ENCODE measurements at places on chromosomes 13 and 19.

DNA sequence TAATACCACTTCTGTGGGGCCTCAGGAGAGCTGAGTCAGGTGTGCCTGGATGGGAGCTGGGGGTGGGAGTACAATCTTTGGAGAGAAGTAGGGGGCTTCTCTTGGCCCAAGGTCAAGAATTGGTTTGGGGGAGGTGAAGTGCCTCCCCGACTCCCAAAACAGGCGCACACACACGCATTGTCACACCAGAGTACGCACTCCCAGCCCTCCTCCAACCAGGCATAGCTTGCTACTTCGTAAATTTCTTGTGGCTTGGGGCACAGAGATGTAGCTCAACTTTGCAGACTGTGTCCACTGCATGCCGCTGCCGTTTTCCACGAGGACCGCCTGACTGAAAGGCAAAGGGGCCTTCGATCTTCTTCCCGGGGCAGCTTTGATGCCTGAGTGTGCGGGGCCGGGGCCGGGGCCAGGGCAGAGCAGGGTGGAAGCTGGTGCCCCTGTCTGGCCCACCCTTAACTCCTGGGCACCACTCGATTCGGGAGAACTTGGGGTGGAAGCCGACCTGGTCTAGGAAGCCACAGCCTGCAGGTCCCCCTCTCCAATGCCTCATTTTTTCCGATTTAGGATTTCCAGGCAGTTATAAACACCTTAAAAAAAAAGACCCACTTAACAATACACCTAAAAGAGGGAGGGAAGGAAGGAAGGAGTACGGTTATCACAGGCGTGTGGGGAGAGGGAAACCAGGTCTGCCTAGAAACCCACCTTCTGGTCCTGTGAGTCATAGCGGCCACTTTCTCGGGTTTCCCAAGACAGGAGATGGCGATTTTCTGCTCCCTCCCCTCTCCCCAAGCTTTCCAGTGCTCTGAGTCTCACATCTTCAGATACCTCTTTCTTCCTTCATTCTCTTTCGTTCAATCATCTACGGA is 5.8 kb upstream of the TSHZ3 start:
- DNase-seq = no peak

DNA sequence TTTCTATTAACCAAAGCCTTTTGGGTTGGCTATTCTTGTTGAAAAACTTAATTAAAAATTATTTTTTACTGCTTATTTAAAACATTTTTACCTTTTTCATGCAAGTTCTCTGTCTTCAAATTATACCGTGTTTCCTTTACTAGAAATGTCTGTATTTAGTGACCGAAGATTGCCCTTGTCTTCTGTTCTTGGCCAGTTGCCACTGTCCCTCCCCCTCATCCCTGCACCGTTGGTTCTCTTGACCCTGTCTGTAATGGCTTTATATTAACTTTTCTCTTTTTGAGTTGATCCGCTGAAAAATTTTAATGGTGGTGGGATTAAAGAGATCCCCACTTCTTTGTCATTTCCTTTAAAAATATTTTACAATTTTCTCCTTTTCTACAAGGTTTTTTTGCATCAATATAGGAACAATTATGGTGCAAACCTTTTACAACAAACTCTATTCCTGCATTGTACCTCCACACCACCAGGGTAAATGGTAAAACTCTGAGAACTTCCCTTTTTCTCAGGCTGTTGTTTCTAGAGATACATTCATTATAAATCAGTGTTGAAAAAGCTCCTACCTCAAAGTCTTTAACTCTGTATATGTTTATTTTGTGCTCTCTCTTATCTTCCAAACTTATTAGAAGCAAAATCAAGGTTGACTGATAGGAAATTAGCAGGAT is 12.9 kb upstream of the RNF113B start:
- DNase-seq = no peak

DNA sequence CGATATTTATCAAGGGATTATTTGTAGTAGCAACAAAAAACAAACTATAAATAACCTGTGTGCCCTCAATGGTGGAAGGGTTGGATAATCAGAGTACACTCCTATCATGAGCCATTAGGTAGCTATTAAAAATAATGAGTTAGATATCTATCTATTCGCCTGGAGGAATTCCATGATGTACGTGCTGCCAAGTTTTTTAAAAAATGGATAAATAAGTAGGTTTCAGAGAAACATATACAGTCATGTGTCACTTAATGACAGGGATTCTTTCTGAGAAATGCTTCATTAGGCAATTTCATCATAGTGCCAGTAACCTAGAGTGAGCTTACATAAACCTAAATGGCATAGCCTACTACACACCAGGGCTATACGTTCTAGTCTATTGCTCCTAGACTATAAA is 6.2 kb upstream of the OR1I1 start:
- DNase-seq = no peak

DNA sequence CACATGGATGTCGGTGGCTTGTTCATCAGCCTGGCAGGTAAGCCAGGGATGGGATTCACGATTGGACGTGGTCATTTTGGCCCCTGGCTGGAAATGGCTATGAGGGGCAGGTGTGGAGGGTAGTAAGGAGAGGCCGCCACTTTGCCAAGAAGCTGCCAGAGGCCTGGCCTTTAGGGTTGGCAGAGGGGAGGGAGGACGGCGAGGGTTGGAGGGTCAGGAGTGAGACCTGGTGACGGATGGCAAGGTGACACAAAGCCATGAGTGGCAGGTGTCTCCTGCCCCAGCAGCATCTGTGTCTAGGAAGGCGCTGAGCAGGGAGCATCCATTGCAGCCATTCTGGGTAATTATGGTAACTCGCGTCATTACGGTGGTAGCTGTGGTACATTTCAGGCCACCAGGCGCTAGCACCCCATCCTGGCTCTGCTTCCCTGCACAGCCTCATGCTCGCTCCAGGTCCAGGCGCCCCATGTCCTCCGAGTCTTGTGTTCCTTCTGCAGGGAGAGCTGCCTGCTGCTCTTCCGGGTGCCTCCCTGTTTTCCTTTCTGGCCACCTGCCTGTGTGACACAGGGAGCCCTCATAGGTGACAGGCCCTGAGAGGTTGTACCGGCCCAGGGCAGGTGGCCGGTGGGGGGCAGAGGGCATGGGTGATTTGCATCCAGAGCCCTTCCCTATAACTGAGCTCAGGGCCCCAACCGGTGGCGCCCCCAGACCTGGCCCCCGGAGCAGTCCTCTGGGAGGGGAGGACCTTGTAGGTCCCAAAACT is 4.2 kb downstream of the SSBP4 start:
- no peak for DNase-seq

- no peak for DNase-seq
Observed at GRCh38 chr19:571566-571974, 826 bp upstream of the BSG start.

DNA sequence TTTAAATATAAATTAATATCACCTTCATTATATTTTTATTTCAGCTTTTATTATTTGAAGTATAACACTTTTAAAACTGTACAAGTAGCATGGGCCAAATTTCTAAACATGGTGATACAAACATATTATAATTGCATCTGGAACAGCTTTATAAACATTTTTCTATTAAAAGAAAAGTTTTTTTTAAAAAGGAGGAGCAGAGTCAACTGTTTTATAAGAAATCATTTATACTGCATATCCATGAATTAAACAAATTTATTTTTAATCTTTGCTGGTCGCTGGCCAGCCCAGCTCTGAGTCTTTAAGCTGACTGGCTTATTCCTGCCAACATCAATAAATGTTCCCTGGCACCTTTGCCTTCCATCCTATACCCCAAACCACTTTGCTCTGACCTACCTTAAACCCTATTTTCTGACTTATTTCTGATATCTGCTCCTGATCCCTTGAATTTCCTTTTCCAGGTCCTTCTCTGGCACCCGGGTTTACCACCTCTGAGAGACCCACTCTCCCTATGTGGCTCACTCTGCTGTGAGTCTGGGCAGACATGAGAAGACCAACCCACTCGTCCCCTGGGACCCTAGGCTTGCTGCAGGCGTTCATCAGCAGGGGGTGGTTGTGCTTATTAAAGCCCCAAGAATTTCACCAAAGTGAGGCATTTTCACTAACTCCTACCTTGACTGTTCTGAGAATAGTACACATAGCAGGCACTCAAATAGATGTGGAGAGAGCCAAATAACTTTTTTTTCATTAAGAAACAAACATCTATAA is 220.3 kb downstream of the KLF12 start:
- DNase-seq = no peak

DNA sequence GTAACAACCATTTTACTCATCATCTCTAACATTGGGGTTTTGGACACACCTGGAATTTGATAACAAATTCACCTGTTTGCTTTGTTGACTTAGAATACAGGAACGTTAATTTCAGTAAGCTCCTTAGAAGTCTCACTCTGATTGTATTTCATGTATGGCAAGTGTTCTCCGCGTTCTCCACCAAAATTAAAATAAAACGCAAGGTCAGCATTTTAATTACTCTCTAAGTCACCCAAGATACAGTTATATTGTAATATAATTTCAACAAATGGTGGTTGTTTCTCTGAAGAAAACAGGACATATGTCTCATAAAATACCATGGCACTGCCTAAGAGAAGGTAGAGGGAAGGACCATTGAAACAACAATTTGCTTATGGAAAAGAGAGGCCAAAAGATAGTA is 742.1 kb downstream of the LIG4 start:
- DNase-seq = no peak

- DNase-seq = no peak
Observed at GRCh38 chr13:109725297-109725696, 61.1 kb downstream of the IRS2 start.

DNA sequence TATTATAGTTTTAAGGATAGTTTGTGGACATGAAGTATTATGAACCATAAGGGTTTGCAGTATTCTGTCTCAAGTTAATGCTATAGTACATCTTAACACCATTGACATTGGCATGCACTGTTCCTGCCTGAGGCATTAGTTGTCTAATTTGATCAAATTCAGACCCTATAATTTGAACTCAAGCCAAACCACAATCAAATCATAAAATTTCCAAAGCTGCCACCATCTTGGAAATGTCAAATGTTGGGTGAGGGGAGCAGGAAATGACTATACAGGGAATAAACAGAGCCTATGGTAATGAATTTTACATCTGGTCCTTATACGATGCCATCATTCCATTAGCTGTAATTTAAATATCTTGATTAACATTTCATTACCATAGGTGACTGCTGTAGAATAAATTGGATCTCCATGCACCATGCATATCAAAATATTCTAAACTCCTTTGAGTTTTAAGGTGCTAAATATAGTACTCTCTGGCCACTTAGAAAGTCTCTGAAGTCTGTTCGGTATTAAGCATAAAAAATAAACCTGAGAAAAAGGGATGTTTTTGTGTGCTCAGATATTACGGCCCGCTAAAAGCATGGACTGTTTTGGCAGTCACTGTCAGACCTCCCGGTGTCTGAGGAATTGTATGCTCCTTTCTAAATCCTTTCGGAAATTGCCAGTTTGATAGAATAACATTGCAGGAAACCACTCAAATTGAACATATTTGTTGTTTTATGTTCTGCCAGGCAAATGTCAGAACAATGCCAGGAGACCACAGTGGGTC is 257.7 kb downstream of the SPRY2 start:
- no peak for DNase-seq

GRCh38 chr13:97566907-97567306 is 132.9 kb downstream of the RAP2A start:
- DNase-seq = no peak

Data from stimulated activated CD4-positive, alpha-beta T cell treated with anti-CD3 and anti-CD28 coated beads, Interleukin-15, amount 100 ng/mL, for 1 hour (primary cell).